CD4-positive, alpha-beta T cell treated with Interleukin-10 for 1 hour (primary cell): ENCODE measurements at places on chromosomes 1 and 21.
A peak's percentile ranks its signal among the peaks of the same experiment; 100 is the strongest.

DNA sequence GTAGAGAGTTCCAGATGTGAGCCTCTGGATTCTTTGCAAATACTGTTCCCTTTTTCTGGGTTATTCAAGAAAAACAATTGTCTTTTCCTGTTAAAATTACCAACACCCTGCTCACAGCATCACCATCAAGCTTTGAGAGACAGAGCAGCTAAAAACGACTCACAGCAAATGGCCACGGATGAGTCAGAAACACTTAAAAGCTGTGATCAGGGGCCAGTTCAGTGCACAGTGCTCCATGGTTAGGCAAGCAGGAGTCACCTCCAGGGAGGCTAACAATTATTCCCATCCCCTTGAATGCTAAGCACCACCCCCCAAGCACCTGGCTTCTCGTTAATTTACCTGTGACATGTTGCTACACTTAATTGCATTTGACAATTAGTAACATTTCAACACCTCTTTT lies 128.4 kb upstream of the CAMK1G start:
- no peak for DNase-seq

- no peak for DNase-seq
Measured at GRCh38 chr1:201436393-201436792, 14.9 kb upstream of the TNNI1 start.

DNA sequence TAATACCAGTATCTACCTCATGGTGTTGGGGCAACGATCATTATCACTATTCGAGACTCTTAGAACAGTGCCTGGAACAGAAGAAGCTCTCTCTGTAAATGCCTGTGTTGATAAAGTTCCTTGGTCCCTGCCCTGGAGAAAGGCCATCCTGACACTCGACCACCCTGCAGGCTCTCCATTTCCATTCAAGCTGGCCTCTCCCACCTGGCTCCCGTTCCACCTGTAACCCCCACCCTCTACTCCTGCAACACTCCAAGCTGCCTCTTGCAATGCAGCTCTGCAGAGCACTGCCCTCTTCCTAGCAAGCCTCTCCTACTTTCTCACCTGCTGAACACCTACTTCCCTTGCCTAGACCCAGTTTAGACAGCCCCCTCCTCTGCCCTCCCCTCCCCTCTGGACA lies 6.1 kb downstream of the SPOCD1 start:
- DNase-seq: no peak

- DNase-seq: no peak
Measured at GRCh38 chr1:42924851-42925760, 33.6 kb downstream of the SLC2A1 start.

DNA sequence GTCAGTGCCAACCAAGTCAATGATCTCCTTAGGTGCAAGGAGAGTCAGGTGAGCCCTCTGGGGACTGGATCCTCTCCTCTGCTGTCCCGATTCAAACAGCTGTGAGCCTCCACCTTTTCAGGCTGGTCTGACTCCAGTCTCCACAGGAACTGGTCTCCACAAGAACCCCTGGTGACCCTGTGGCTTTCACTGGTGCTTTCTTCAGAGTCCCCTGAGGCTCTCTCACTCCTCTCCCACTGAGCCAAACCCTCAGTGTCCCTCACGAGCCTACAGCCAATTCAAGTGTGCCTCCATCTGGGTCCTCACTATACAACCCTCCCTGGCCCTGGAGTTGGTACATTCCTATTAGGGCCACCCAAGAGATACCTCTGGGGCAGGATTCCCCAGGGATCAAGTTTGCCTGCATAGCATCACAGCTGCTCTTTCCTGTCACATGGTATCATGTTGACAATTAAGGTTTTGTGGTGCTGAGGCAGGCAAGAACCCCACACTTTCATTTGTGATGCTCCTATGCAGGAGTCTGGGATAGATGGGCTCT lies 5.2 kb upstream of the NGF start:
- no peak for DNase-seq

GRCh38 chr1:183289051-183289496 lies 103.0 kb downstream of the LAMC2 start:
- DNase-seq: no peak

DNA sequence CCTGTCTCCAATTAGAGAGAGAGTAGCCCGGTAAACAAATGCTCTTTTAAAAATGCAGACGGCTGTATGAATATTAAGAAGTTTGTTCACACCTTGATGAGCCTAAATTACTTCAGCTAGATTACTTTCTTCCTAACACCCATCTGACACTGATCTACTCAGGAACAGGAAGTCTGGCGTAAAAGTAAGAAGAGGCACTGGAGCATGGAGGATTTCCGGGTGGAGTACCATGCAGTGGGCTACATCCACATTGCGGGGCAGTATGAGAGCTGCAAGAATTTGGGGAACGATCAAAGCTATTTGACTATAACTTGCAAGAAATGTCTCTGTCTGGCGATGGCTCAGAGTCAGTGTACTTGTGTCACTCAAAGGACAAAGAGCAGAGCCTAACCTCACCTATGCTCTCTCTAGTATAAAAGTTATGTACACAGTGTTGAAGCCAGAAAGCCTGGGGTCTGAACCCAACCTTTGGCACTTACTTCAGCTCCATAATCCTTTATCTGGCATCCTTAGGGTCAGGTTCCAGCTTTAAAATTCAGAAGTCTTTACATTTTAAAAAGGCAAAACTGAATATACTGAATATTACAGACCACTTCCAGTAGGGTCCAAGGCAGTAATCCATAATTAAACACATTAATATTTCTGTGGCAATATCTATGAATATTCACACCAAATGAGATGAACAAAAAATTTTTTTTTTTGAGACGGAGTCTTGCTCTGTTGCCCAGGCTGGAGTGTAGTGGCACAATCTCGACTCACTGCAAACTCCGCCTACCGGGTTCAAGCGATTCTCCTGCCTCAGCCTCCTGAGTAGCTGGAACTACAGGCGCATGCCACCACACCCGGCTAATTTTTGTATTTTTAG lies 7.9 kb upstream of the GNPAT start:
- DNase-seq: no peak

DNA sequence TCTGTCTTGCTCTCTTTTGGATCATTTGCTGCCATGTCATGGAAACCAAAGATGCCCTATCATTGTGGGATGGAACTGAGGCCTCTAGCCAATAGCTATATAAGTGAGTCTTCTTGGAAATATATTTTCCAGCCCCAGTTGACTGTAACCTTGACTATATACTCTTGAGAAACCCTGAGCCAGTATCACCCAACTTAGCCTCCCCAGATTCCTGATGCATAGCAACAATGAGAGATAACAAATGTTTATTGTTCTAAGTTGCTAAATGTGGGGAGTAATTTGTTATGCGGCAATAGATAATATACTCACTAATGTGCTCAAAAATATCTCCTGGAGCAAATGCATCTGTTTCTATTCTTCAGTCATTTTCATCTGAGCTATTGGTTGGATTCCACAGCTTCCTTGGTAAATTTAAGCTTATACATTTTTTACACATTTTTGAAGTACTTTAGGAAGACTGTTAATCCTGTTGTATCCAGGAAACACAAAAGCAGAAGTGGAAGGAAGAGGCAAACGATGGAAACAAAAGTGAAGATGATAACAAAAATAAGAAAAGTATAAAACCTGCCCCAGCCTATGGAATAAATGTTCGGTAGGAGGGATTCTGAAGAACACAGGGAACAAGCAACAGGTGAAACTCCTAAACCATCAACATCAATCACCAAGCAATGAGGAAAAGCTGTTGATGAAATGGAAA lies 6.3 kb upstream of the SRRM1 start:
- DNase-seq: no peak

- no peak for DNase-seq
Measured at GRCh38 chr1:186634511-186634910, 45.7 kb downstream of the PTGS2 start.

DNA sequence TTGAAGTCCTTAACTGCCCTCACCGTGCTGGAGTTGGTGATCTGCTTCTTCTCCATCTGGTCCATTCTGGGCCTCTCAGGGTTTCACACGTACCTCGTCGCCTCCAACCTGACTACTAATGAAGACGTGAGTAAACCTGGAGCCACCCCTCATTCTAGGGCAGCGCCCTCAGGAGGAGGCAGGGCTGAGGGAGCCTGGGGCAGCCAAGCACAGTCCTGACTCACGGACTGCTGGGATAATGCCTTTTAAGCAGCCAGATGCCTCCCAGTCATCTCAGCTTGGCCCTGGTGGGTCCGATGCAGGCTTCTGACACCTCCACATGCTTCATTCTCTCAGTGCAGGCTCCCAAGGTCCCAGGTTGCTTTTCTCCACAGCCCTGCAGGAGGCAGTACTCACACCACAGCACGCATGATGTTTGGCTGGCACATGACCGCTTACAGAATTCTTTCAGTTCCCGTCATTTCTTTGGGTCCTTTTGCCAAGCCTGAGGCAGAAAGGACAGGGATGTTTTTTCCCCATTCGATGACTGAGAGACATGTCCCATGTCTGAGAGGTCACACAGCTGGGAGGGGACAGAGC lies 11.8 kb upstream of the SFN start:
- DNase-seq: no peak

DNA sequence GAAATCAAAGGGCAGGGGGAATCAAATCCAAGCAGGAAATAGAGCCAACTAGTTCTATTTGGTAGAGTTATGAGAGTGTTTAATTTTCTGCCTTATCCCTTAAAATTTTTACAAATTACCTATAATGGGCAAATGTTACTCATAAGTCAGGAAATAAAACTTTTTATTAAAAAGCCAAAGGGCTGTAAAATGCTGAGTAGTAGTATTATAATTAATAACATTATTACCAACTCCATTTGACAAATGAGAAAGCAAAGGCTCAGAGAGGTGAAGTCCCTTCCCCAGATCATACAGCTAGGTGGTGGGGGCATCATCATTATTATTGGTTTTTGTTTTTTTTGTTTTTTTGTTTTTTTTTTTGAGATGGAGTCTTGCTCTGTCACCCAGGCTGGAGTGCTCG lies 3.4 kb downstream of the SELENON start:
- no peak for DNase-seq

- DNase-seq: peak; percentile 94
Measured at GRCh38 chr1:6460301-6461050, 5.5 kb downstream of the TNFRSF25 start.

- DNase-seq: no peak
Measured at GRCh38 chr1:209802780-209803152, 3.2 kb downstream of the IRF6 start.

GRCh38 chr1:116755681-116756080 lies 1.5 kb downstream of the CD2 start:
- DNase-seq: peak; percentile 40

- no peak for DNase-seq
Measured at GRCh38 chr1:46278807-46279206, 24.6 kb downstream of the LRRC41 start.
